ENCODE measurements at places on chromosomes 7 and 10.
A peak's percentile ranks its signal among the peaks of the same experiment; 100 is the strongest.

DNA sequence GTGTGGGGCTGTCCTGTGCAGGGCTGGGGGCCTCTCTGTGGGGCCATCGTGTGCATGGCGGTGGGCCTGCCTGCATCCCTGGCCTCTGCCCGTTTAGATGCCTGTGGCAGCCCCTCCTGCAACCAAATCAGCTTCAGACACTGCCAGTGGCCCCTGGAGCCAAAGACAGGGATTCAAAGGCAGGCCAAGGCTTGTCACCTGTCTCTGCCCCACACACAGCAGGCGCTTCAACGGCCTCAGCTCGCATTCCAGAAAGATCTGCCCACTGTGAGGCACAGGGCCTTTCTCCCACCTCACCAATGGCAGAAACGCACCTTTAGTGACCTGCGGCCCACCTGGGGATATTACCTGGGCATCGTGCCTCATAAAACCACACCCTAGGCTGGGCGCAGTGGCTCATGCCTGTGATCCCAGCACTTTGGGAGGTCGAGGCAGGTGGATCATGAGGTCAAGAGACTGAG is 46.0 kb downstream of the INSIG1 start:
- DNase-seq: no peak

DNA sequence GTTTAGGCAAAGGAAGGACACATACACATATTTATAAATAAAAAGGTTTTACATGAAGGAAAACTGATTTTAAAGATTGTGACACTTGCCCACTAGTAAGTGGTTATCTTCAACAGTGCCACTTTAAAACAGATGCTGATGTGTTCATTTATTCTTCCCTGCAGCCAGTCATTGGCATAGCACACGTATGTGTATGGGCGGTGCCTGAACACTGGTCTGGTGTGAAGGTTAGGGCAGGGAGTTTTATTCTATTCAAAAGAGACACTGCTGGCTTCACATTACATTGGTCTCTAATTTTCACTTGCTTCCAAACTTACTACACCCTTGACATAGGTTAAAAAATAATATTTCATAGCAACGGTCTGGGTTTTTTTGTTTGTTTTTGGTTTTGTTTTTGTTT is 57.9 kb downstream of the NOD1 start:
- no peak for DNase-seq

- peak; percentile 42 for DNase-seq
These were observed 72.6 kb downstream of the FAM53B start for GRCh38 chr10:124671486-124672075.

- DNase-seq: no peak
These were observed 17.5 kb downstream of the FAM20C start for GRCh38 chr7:209906-210305.

- DNase-seq: peak; percentile 87
These were observed 6.0 kb downstream of the EGFR start for GRCh38 chr7:55024776-55025175.

DNA sequence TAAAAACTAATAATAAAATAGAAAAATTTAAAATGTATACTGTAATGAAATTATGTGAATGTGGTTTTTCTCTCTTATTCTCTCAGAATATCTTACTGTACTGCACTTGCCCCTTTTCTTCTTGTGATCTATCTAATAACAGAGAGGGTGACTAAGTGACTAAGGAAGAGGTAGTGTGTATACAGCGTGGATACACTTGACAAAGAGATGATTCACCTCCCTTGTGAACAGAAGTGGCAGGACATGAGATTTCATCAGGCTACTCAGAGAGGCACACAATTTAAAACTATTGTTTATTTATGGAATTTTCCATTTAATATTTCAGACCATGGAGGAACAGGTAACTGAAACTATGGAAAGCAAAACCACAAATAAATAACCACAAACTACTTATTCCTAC is 806.6 kb upstream of the GHITM start:
- no peak for DNase-seq

GRCh38 chr10:69242852-69243212 is 22.7 kb downstream of the HKDC1 start:
- no peak for DNase-seq

DNA sequence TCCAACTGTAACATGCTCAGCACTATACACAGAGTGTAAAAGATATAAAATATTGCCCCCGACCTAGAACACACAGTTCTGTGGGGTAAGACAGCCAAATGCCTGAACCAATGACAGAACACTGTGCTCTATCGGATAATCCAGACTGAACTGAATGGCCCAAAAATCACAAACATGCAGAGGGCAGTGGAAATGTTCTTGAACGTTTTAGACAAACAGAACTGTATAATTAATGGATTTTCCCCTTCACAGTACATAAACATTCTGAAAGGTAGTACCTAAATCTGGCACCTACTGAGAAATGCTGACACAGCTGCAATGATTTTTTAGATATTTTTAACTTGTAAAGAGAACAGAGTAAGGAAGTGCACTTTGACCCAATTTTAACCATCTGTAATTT is 33.4 kb downstream of the PARD3 start:
- no peak for DNase-seq

- DNase-seq: no peak
These were observed 83.2 kb downstream of the HIP1 start for GRCh38 chr7:75655536-75655935.

- DNase-seq: peak; percentile 20
These were observed 13.7 kb downstream of the DOCK4 start for GRCh38 chr7:112192236-112193154.

DNA sequence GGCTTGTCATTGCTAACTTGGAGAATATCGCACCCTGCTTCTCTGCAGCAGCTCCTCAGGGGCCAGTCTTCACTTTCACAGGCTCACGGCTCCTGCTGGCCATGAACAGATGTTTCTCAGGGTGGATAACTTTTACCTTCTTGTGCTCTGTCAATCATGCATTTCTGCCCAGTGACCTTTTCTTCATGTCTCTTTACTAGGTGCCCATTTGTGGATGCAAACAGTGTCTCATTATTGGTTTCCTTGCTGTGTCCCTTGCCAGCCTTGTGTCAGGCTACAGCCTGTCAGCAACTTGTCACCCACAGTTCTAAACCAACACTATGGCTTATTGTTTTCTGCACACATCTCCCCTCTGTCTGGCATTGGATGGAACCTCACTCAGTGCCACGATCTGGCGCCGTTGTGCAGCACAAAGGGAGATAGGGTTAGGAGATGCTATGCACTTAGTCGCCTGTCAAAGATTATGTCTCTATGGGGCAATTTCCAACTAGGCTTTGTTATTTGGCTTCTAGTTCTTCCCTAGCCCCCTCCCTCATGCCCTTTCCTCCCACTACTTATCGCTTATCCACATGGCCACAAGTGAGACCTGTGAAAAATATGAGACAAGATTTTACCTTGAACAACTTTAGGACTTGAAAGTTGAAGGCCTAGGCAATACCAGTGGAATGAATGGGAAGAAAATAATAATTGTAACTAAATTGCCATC is 45.7 kb upstream of the NXPH1 start:
- DNase-seq: no peak

GRCh38 chr7:141590666-141591065 is 39.5 kb downstream of the AGK start:
- no peak for DNase-seq

GRCh38 chr7:98137826-98138151 is 31.1 kb downstream of the LMTK2 start:
- DNase-seq: no peak

DNA sequence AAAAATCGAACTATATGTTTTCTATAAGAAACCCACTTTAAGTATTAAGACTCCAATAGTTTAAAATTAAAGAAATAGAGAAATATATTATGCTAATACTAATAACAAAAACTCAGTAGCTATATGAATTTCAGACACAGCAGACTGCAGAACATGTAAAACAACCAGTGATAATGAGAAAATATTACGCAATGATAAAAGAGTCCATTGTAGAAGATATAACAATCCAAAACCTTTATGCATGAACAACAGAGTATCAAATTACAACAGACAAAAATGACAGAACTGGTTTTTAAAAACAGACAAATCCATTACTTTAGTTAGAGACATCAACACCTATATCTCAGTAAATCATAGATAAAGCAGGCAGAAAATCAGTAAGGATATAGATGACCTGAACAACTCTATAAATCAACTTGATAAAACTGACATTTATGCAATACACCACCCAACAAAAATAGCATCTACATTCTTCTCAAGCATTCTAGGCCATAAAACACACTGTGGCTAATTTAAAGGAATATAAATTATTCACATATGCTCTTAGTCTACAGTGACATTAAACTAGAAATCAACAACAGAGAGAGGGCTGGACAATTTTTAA is 669.5 kb upstream of the GHITM start:
- DNase-seq: no peak

- peak; percentile 64 for DNase-seq
These were observed 17.6 kb downstream of the MINDY3 start for GRCh38 chr10:15842556-15843169.

- DNase-seq: peak; percentile 59
These were observed 97.5 kb downstream of the PFKFB3 start for GRCh38 chr10:6300106-6300783.

DNA sequence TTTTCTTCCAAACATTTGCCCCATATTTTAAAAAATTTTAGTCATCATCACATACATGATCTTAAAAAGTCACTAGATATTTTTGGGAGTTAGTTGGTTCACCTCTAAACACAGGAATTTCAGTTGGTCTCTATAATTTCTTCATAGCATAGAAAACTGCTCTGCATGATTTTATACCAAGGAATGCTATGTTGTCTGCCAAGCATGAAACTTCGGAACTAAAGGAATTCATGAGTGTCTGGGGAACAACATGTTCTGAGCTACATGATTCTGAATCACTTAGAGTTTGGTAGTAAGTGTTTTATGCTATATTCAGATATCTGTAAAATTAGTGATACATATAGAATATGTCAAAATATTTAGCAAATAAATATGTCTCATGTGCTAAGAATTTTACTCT is 957.8 kb downstream of the GATA3 start:
- DNase-seq: no peak

GRCh38 chr10:71070741-71071140 is 141.6 kb upstream of the UNC5B start:
- DNase-seq: no peak

DNA sequence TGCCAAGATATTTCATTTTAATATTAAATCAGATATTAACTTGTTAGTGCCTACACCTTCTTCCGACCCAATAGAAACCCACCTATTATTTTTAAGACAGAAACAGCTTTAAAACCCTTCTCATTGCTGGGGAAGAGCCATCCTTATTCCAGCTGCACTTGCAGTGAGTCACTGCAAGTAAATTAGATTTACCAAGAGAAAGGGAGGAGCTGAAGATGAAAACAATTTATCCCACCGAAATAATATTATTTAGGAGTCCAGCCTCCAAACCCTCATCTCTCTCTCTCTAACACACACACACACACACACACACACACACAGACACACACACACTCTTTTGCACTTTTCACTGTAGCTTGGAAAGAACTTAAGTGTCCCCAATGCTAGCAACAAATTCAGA is 26.9 kb downstream of the TWIST1 start:
- DNase-seq: no peak

DNA sequence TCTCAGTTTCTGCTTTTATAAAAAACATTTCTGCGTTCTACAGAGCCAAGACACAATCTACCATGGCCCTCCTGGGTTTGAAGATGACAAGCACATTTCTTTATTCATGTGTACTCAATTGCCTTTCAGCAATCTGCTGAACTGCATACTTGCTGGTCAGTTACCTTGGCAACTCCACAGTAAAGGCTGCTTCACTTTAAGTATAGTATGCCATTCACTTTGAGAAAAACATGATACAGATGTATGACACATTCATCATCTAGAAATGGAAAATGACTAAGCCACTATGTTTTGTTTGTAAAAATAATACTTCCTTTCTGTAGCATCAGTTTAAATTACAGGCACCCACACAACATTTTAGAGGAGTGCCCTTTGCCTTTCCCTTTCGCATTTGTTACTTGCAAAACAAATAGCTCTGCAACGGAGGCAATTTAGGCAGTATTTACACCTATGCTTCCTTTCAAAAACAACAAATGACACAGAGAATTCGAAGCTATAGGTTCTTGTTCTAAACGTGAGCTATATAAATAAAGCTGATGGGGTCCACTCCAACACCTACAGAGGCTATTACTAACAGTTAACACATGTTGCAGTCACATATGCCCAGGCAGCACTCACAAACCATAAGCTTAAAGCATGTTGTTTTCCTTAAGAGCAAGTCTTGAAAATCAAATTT is 23.5 kb downstream of the SGCE start:
- DNase-seq: peak; percentile 93

DNA sequence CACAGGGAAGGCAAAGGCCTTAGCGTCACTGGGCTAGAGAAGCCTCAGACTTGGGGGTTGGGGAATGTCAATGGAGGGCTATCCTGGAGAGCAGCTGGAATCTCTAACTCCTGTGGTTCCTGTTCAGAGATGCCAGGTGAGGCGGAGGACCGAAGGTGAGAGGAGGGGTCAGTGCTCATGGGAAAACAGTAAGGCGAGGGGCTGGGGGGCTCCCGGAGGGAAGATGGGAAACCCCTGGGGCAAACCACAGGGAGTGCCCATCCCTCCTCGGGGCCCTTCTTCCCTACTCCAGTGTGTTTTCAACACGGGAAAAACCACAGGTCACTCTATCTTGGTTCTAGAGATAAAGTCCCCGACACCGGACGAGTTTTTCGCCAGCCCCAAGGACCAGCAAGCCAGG is 3.3 kb downstream of the LRCH4 start:
- no peak for DNase-seq

DNA sequence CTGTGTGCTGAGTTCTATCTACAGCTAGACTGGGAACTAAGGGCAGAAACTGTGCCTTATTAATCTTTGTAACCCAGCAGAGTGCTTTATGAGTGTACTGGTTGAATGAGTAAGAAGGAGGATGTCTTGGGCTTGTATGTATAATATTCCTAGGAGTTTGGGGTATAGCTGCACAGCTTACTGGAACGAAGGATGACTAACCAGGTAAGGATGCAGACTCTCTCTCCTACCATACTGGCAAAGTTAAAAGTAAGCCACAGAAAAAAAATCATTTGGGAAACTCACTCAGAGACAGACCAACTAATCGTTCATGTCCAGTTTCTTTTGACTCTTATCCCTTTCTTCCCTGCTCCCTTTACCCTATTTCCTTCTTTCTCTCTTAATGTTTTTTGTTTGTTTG is 1.4 kb upstream of the DHTKD1 start:
- no peak for DNase-seq

DNA sequence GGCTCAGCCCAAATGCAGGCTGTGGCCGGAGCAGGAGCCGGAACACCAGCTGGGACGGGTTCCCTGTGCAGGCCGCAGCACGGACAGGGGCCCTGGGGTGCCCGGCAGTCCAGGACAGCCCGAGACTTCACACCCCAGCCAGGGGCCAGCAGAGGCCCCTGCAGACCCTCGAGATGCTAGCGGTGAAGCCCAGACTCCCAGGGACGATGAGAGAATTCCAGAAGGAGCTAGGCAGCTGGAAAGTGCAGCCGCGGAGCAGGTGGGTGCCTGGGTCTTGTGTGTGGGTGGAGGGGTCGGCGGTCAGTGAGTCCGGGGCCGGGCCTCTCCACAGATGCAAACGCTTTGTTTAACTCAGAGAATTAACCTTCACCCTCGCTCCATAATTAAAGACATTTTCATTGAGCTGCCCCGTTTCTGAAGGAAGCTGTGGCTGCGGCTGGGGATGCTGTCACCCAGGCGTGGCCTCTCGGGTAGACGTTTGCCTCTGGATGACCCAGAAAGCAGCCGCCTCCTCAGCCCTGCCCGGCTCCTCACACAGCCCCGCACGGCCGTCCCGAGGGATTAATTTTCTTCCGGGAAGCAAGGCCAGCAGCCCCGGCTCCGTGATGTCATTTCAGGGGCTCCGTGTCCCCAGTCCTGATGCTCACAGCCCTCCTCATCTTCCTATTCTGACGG is 26.5 kb downstream of the KNDC1 start:
- no peak for DNase-seq

- peak; percentile 68 for DNase-seq
These were observed 3.8 kb upstream of the DDX50 start for GRCh38 chr10:68897336-68897741.

GRCh38 chr10:10396601-10397000 is 621.1 kb upstream of the CELF2 start:
- no peak for DNase-seq

Measured in fibroblast of gingiva (primary cell).